ENCODE measurements at places on chromosomes 5 and 9.

GRCh38 chr9:4306066-4306776 is 6.4 kb upstream of the GLIS3 start:
- no peak for DNase-seq

- DNase-seq: no peak
Measured at GRCh38 chr5:139403418-139403786, 487 bp downstream of the SPATA24 start.

GRCh38 chr5:126280343-126280742 is 142.9 kb upstream of the GRAMD2B start:
- DNase-seq: no peak

GRCh38 chr9:136110082-136111061 is 8.3 kb downstream of the TMEM250 start:
- DNase-seq: no peak

DNA sequence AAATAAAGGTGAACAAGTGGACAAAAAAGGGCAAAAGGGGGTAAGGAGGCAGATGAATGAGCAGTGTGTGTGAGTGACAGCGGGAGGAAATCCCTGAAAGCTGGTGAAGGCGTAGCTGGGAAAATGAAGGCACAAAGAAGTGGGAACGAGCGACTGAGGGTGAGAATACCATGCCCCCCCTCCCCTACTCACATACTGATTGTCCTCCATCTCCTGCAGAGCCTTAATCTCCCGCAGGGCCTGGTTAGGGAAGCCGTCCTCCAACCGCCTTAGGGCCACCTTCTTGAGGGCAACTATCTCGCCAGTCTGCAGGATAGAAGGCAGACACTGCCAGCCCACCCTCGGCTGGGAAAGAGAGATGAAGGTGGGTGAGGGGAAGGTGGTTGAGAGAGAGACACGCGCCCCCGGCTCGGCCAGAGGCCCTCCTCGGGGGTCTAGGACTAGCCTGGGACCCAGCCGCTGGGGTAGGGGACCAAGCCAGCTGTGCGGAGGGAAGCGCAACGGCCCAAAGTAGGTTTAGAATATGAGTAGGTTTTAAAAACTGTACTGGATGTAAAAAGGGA is 522 bp downstream of the CDK20 start:
- peak; percentile 12 for DNase-seq

DNA sequence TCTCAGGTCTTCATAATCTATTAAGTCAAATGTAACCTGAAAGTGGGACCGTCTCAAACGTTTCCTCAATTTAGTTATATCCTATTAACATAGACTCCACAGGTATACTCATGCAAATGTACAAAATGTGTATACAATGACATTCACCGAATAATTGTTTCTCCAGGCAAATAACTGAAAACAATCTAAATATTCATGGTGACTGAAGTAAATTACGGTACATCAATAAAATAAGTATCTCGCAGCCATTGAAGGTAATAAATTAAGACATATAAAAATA is 482 bp downstream of the IARS1 start:
- no peak for DNase-seq

GRCh38 chr5:154335065-154335448 is 110.7 kb upstream of the SAP30L start:
- no peak for DNase-seq

DNA sequence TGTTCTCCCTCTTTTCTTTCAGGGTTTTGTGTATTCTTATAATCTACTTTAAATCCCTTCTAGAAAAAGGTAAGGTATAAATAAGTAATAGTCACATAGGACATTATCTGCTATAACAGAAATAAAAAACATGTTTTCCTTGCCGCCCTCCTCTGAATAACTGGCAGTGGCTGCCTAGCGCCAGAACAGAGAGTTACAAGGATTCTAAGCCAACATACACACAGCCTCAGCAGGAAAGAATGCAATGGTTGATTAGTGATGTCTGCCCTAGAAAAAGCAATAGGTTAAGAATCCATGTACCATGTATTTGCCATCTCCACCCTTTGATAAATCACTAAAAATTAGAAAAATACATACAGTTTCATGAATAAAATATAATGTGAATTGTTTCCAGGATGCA is 4.9 kb downstream of the MED27 start:
- DNase-seq: no peak

DNA sequence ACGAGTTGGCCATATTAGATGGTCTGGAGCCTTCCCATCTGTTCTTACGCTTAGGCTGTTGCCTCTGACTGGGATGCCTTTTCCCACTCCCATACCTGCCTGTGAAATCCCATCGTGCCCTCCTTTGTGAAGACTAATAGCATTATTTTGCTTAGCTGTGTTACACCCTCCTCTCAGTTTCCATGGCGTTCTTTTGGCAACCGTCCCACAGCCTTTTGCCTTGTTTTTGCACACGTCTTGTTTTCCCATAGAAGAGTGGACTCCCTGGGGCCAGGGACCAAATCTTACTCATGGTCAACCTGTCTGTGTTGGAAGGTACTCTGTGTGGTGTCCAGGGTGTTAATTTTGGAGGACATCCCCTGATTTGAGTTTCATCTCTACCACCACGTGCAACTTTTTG is 242.1 kb downstream of the HSPA4 start:
- DNase-seq: no peak

DNA sequence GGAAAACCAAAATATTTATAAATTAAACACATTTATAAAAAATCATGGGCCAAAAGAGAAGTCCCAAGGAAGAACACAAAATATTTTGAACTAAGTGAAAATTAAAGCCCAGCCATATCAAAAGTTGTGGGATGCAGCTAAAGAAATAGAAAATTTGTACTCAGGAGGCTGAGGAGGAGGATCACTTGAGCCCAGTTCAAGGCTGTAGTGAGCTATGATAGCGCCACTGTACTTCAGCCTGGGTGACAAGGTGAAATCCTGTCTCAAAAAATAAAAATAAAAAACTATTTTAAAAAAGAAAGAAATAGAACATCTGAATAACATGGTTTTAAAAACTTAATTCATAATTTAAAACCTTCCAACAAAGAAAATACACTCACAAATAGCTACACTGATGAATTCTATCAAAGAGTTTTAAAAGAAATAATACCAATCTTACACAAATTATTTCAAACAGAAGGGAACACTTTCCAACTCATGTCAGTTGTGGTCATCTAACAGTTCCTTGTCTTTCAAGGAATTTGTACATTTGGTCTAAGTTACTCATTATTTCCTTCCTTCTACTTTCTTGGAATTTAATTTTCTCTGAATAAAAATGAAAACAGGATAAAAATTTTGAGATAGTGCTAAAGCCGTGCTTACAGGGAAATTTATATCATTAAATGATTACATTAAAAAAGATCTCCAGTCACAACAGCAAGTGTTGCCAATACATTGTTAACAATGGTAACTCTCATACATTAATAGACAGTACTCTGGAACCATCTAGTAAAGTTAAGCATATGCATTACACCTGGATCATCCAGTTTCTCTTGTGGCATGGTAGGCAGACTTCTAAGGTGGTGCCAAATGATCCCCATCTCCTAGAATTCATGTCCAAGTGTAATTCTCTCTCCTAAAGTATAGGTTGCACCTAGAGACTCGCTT is 17.8 kb downstream of the PTBP3 start:
- no peak for DNase-seq

DNA sequence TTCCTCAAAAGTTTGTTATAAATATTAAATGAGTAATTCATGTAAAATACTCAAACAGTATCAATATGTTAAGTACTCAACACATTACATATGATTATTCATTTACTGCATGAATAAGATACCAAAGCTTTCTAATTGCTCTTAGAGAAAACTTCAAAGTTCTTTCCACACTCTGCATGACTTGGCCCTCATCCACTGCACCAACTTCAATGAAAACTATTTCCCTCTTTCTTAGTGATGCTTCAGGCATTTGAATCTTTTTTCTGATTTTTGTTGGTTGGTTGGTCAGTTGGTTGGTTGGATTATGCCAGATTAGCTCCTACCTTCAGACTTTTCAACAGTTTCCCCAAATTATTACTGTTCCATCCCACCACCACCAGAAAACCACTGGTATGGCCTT is 314.7 kb upstream of the RGMB start:
- DNase-seq: no peak

- no peak for DNase-seq
Measured at GRCh38 chr9:132169672-132170392, 8.0 kb downstream of the NTNG2 start.

DNA sequence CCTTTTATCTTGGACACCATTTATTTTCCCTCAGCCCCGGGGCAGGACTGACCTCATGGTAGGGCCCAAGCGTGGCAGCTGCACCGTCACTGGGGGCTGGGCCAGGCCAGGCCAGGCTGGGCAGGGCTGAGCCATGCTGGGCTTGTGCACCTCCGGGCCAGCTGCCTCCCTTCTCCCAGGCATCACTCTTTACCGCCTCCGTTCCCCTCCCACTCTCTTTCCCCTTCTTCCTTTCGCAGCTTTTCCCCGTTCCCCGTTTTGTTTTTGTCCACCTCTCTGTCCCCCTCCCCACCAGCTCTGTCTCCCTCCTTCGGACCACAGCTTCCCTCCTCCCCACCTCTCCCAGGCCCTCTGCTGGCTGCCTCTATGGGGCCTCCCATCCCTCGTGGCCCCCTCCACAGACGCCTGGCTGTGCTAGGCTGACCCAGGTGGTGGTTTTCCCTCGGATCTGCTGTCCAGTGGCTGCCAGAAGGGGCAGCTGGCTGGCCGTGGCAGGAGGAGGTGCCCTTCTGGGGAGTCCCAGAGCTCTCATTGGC is 17.9 kb downstream of the FGF18 start:
- no peak for DNase-seq

- no peak for DNase-seq
Measured at GRCh38 chr9:80320480-80320879, 748.7 kb downstream of the TLE4 start.

- no peak for DNase-seq
Measured at GRCh38 chr9:3403315-3403714, 122.5 kb downstream of the RFX3 start.

DNA sequence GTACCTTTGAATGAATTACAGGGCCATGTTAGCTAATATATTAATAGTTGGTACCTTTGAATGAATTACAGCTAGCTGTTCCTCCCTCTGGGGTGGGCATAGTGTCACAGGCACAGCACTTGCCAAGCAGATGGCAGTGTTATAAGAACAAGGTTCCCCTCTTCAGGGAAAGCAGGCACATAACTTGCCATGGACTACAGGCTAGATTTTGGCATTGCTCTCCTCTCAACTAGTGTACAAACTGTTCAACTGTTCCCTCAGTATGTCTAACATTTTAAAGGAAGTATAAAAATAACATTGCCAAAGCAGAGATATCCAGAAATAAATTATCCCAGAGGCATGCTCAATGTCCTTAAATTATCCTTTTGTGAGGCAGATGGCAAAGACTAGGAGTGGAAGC is 33.7 kb downstream of the ABITRAM start:
- no peak for DNase-seq

DNA sequence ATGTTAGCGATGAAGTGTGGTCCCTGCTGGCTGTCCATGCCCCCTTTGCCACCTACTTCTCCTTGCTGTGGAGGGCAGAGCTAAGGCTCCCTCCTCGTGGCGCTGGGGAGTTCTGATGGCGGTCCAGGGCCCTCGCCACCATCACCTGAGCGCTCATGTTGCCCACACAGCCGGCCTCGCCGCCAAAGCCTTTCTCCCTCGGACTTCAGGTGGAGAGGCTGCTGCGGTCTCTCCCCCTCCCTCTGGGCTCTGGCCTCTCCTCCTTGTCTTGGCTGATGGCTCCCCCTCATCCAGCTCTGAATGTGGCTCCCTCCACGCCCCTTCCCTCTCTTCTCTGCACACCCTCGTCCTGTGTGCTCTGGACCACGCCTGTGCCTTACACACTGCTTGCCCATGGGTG is 14.5 kb upstream of the LPCAT1 start:
- no peak for DNase-seq

DNA sequence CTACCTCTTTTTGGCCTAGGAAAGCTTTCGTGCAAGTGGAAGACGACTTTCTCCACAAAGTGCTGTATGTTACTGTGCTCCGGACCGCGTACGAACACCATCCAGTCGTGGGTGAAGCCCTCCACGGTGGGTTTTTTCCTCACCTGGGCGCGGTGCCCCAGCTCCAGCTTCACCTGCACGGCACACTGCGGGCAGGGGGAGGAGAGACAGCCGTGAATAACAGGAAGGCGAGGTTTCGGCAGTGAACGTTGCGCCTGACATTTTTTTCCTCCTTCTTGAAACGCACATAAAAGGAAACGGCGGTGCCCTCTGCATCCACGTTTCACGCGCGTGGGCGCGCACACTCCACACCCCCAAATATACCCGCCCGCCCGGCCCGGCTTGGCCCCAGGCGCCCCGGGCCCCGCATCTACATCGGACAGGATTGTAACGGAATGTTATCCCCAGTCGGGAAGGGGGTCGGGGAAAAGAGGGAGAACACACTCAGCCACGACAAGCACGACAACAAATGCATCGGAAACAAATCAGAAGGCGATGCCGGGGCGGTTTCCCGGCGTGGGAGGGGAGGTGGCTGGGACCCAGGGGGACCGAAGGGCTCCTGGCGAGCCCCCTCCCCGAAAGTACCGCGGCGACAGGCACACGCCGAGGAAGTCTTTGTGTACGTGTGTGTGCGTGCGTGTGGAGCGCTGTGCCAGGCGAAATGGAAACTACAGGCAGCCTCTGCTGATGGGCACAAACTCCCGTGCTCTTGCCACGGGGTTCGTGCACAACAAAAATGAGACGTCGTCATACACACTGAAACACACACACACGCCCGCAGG is 1.4 kb downstream of the MLLT3 start:
- peak; percentile 54 for DNase-seq

GRCh38 chr5:15013654-15014463 is 142.3 kb upstream of the ANKH start:
- DNase-seq: peak; percentile 69

DNA sequence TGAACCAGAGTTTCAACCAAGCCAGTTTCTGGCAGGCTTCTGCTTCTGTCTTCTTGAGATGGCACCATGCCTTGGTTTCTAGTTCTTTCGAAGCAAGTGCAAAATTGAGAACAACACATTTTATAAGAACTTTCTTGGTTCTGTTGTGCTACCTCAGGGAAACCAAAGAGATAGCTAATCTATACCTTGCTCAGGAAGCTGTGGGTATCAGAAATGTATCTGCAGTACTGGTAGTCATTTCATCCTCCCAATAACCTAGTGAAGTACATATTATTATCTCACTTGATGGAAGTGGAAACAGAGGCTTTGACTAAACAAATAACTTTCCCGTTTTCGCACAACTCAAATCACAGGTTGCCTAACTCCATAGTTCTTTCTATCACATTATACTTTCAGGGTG is 246.6 kb downstream of the ENC1 start:
- no peak for DNase-seq

DNA sequence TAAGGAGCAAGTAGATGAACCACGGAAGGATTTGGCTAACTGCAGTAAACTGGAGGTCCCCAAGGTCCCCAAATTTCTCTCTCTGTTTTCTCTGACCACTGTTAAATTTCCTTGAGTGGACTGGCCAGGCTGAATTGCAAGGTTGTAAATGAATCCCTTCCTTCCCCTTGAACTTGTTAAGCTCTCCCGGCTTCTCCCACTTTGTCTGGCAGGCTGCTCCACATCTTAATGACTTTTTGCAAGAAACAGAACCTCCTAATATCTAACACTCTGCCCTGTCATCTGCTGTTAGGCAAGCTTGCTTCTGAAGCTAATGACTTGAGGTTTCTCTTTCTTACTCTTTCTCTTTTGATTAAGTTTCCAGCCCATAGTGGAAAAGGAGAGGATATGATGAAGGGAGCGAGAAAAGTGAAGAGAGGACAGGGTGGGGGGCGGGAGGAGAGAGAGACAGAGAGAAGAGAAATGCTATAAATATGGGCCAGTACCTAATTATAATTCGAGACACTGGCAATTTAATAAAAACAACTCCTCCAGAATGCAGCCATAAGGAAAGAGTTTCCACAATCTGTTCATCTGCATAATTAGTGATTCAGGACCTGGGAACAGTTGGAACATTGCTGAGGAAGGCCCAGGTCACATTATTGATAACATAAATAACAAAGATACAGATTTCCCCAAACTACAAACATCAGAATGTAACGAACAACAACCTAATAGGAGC is 437.3 kb upstream of the MPDZ start:
- DNase-seq: no peak

Measured in globus pallidus (tissue), 1 donor.